ENCODE measurements at places on chromosomes 13 and 19. TPM values are rescaled to one million over a fixed set of nuclear protein-coding genes. Genes with fewer than 3 reads are reported as not detected.

DNA sequence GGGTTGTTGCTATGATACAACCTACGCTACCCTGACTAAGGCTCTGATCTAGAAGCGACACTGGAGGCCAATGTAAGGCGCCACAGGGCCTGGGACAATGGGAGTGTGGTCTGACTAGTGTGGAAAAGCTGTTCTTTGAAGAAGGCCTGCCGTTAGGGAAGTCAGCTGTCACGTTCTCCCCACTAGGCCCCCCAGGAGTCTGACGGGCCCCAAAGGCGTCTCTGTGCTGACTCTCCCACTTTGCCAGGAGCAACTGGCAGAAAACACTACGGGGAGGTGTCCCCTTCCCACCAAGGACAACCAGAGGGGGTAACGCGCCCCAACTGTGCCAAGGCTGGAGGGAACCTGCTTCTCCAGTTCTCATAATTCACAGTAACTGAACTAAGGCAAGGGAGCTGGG, 25.3 kb upstream of the EIF3G start:
- H3K36me3 ChIP-seq: peaks cover 81% of the 10 kb centered on the region
- peaks cover 13% of the 10 kb centered on the region for H3K4me1 ChIP-seq
- no peak overlapping the region for H3K4me3 ChIP-seq
- no peak for DNase-seq
- no peaks in the 10 kb centered on the region for H3K27me3 ChIP-seq
- H3K27ac ChIP-seq: no peak overlapping the region

- H3K36me3 ChIP-seq: peaks cover 19% of the 10 kb centered on the region
- no peak for DNase-seq
Measured at GRCh38 chr19:38878575-38879399, 712 bp upstream of the RINL start.

- peaks cover 4% of the 10 kb centered on the region for H3K36me3 ChIP-seq
- H3K27ac ChIP-seq: no peak overlapping the region
Measured at GRCh38 chr13:21949818-21950429, 279.1 kb downstream of the FGF9 start.

DNA sequence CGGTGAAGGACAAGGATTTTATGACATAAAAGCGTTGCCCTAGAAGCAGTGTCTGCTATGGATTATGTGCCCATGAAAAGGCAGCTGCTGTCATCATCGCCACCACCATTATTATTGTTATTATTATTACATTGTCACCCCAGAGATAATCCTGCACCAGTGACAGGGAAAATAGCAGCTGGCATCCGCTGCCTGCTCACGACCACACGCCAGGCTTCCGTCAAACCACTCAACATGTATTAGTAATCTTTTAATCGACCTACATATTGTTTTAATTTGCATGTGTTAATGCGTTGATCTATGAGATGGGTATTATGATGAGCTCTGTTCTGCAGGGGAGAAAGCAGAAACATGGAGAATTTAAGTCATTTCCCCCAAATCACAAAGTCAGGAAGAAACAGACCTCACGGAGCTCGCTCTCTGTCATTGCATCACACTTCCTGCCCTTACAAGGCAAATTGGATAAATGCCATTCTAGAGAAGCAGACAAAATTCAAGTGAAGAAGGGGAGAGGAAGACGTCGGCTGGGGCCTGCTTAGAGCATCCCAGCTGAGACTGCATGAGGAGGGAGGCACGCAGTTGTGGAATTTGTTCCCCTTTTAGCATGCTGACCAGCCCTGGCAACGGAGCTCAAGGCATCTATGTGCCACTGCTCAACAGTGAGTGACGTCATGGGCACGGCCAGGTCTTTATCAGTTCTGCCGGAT, at the start of gene FFAR3:
Gene FFAR3, plus strand, starts transcription at position 594 of the 707 bp plus-strand sequence. CDS start 431 bp downstream, outside the sequence.
- DNase-seq: no peak
- peaks cover 2% of the 10 kb centered on the region for H3K27me3 ChIP-seq
- peak within 1 kb of the TSS; percentile 55 for H3K27ac ChIP-seq

DNA sequence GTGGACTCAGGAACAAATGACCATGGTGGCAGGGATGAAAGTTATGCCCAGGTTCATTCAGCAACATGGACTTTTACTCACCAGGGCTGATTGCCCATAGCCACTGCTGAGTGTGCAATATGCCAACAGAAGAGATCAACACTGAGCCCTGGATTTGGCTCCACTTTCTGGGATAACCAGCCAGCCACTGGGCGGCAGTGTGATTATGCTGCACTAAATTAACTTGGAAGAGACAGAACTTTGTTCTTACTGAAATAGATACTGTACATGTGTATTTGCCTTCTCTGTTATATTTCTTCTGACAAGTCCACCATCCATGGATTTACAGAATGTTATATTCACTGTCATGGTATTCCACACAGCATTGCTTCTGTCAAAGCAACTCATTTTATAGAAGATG, 257.4 kb downstream of the TDRD3 start:
- DNase-seq: no peak
- no peaks in the 10 kb centered on the region for H3K4me1 ChIP-seq
- no peak overlapping the region for H3K27ac ChIP-seq
- H3K27me3 ChIP-seq: no peaks in the 10 kb centered on the region

DNA sequence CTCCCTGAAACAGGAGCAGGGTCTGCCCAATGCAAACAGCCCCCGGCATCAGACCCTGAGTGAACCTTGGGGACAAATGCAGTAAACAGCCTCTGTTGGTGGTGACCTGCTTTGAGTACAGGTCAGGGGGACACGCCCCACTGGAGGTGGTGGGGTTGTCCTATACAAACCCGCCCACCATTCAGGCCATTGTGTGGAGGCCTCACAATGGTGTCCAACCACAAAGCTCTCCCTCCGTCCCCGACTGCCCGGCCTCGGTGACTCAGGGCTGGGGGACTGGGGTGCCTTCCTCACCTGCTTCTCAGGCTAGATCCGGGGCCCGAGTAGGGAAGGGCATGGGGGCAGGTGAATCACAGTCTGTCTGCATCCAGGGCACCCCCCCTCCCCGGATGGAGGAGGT, 1.5 kb downstream of the MUC16 start:
- no peaks in the 10 kb centered on the region for H3K27me3 ChIP-seq
- no peaks in the 10 kb centered on the region for H3K4me1 ChIP-seq
- H3K4me3 ChIP-seq: no peak overlapping the region
- no peak overlapping the region for H3K27ac ChIP-seq

GRCh38 chr13:20400774-20401173, 124.9 kb downstream of the CRYL1 start:
- H3K36me3 ChIP-seq: no peaks in the 10 kb centered on the region
- H3K27me3 ChIP-seq: no peaks in the 10 kb centered on the region
- H3K27ac ChIP-seq: no peak overlapping the region

DNA sequence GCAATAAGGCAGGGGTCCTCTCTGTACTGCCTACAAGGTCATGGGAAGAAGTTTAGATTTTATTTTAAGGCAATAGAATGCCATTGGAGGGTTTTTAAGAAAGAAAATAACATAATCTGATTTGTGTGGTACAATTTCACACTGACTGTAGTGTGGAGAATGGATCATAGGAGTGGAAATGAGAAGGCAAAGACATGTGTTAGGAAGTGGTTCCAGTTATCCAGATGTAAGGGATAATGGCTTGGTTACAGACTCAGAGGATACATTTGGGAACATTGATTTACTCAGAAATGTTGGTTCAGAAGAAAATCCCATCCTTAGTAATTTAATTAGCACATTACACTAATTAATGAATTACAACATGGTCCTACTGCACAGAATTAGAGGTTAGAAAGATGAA, 788.2 kb downstream of the SLITRK5 start:
- no peaks in the 10 kb centered on the region for H3K27me3 ChIP-seq
- no peak overlapping the region for H3K4me3 ChIP-seq
- H3K36me3 ChIP-seq: no peaks in the 10 kb centered on the region
- no peak for DNase-seq

GRCh38 chr13:34881494-34881893, 60.6 kb upstream of the NBEA start:
- no peaks in the 10 kb centered on the region for H3K4me1 ChIP-seq
- H3K4me3 ChIP-seq: no peak overlapping the region
- H3K36me3 ChIP-seq: no peaks in the 10 kb centered on the region
- no peak overlapping the region for H3K27ac ChIP-seq
- no peak for DNase-seq
- H3K27me3 ChIP-seq: no peaks in the 10 kb centered on the region

DNA sequence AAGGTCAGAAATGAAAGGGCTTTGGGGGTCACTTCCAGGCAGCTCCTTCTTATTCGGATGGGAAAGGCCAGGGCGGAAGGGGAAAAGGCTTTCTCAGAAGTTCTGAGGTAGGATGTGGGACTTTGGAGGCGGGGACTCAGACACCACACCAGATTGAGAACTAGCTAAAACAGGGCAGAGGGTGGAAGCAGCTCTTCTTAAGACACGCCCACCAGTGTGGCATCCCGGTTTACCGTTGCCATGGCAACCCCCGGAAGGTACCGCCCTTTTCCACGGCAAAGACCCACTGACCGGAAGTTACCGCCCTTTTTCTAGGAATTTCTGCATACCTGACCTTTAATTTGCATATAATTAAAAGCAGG, 3.8 kb upstream of the LILRA5 start:
- H3K36me3 ChIP-seq: no peaks in the 10 kb centered on the region
- peaks cover 6% of the 10 kb centered on the region for H3K4me1 ChIP-seq
- H3K27me3 ChIP-seq: peaks cover 28% of the 10 kb centered on the region
- no peak overlapping the region for H3K27ac ChIP-seq

DNA sequence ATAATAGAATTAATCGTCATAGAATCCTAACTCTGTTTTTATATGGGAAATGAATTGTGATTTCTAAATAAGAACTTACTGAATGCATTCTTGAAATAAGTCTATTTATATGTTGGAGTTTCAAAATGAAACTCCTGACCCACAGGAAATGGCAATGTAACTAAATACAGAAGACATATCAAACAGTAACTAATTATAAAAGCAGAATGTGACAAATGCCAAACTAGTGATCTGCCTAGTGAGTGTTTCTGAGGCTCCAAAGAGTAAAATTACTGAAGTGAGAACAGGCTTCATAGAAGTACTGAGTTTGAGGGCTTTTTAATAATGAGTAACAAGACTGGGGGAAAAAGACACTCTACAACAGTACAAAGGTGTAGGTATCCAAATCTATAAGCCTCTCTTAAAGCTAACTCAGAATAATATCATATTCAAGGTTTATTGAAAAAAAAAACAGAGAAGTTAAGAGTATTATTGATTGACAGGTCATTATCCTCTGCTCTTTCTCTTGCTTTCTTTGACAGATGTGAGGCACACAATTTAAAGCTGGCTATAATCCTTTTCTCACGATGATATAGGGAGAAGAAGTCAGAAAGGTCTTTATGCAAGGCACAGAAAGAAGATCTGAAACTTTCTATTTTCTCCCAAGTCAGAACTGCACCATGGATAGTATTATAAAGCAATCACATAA, 17.4 kb upstream of the ATXN8OS start:
- H3K4me3 ChIP-seq: no peak overlapping the region
- no peak for DNase-seq
- no peaks in the 10 kb centered on the region for H3K36me3 ChIP-seq
- H3K27ac ChIP-seq: no peak overlapping the region
- no peaks in the 10 kb centered on the region for H3K27me3 ChIP-seq

- no peak overlapping the region for H3K27ac ChIP-seq
- H3K4me3 ChIP-seq: no peak overlapping the region
- no peaks in the 10 kb centered on the region for H3K36me3 ChIP-seq
- peaks cover 3% of the 10 kb centered on the region for H3K27me3 ChIP-seq
- peaks cover 2% of the 10 kb centered on the region for H3K4me1 ChIP-seq
- DNase-seq: no peak
Measured at GRCh38 chr13:99812625-99813024, 158.9 kb downstream of the ZIC5 start.

DNA sequence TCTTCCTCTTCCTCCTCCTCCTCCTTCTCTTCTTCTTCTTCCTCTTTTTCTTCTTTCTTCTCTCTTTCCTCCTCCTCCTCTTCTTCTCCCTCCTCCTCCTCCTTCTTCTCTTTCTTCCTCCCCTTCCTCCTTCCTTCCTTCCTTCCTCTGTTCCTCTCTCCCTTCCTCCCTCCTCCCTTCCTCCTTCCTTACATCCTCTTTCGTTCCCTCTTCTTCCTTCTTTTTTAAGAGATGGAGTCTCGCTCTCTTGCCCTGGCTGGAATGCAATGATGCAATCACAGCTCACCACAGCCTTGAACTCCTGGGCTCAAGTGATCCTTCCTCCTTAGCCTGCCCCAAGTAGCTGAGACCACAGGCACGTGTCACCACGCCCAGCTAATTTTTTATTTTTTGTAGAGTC, 13.2 kb downstream of the EHD2 start:
- H3K4me3 ChIP-seq: no peak overlapping the region
- DNase-seq: no peak
- no peak overlapping the region for H3K27ac ChIP-seq
- no peaks in the 10 kb centered on the region for H3K36me3 ChIP-seq
- peaks cover 4% of the 10 kb centered on the region for H3K27me3 ChIP-seq

DNA sequence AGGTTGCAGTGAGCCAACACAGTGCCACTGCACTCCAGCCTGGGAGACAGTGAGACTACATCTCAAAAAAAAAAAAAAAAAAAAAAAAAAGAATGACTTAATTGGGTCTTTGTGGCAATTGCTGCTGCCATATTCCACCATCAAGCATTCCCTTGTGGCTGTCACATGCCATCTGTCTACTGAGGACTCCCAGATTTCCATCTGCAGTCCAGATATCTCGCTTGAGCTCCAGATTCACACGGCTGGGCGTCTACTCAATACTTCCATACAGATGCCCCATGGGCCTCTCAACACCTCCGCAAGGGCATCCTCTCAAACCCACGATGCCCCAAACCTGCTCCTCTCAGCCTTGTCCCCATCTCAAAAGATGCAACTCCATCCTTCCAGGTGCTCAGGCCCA, 12.9 kb downstream of the TMEM143 start:
- H3K27me3 ChIP-seq: no peaks in the 10 kb centered on the region
- no peak overlapping the region for H3K27ac ChIP-seq
- DNase-seq: no peak
- no peaks in the 10 kb centered on the region for H3K36me3 ChIP-seq

DNA sequence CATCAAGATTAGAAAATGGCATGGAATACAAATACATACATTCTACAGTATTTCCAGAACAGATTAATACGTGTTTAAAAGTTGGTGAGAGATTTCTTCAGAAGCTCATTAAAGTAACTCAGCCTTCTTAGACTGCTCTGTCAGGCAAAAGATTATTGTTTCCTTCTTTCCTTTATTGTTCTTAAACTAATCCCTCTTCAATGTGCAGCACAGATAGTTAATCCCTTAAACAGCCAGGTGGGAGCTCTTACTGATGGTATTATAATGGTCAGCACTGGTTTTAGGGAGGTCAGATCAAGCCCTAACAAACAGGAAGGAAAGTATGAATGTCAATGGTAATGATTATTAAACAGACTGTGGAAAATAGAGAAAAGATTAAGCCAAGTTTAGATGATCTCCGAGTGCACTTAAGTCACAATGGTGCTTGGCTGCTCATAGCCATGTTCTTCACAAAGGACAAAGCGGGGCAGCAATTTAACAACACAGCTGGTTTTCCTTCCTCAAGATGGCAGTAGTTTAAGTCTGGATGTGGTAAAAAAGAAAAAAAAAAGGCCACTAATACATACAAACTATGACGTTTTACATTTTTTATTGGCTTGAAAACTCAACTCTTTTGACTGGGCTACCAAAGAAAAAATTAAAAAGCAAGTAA, 992.6 kb downstream of the PCDH9 start:
- no peak for DNase-seq
- H3K27me3 ChIP-seq: no peaks in the 10 kb centered on the region
- no peak overlapping the region for H3K4me3 ChIP-seq
- H3K36me3 ChIP-seq: no peaks in the 10 kb centered on the region
- no peaks in the 10 kb centered on the region for H3K4me1 ChIP-seq

Gene CGB5
- not detected for total RNA-seq

Gene ZNF566
- total RNA-seq: 7.3 TPM

Gene TBXA2R
- 0.09 TPM for total RNA-seq
